ENCODE measurements at places on chromosomes 2 and 18.

GRCh38 chr2:31131871-31132270 lies 6.4 kb downstream of the GALNT14 start:
- no peak for DNase-seq

DNA sequence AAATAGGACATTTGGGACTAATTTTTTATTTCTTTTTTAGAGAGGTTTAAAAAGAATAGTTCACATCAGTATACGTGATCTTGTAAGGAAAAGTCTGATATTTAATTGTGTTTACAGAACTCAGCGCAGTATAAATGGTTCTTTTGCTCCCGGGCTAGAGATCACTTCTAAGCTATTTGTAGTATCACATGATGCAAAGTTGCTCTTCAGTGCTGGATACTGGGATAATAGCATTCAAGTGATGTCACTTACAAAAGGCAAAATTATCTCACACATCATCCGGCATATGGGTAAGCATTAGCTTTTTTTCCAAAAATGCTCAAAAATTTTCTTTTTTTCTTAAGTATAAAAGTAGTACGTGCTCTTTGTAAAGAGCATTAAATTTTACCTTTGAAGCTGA lies 37.4 kb upstream of the CYP20A1 start:
- no peak for DNase-seq

- no peak for DNase-seq
Observed at GRCh38 chr2:60453301-60453700, 100.2 kb downstream of the BCL11A start.

GRCh38 chr2:55482186-55482884 lies 37.2 kb upstream of the CFAP36 start:
- no peak for DNase-seq

GRCh38 chr2:7701791-7702190 lies 784.6 kb downstream of the RNF144A start:
- no peak for DNase-seq

- DNase-seq = no peak
Observed at GRCh38 chr2:29477186-29477585, 362.0 kb downstream of the CLIP4 start.

DNA sequence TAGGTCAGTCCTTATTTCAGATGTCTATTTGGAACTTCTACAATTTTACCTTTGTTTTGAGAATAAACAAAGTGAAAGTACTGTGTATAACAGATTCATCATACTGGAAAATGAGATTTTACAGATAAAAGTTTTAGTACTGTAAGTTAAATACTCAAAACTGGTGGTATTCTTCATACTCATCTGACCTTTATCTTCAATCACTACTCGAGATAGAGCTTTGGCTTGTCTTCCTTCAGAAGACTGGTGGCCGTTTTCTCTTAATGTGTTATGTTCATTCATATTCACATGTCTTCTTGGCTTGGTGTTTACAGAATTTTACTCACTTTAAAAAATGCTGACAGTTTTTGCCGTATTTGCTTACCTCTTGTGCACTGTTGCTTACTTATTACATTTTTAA lies 2.1 kb downstream of the SPOPL start:
- DNase-seq = peak; percentile 26

DNA sequence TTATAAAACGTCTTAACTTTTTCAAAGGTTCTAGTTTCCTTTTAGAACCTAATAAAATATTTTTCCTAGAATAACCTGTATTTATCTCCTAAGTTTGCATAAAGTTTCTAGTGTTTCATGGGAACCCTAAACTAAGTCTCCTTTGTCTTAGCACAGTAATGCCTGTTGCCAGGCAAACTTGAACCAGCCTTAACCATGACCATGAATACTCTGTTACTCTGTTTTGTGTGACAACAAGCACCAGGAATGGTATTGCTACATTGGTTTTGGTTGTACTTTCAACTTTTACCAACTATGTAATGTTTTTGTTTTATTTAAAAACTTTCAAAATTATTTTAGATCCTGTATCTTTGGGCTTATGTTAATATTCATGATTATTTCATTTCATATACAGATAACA lies 137.6 kb downstream of the CERS6 start:
- no peak for DNase-seq

DNA sequence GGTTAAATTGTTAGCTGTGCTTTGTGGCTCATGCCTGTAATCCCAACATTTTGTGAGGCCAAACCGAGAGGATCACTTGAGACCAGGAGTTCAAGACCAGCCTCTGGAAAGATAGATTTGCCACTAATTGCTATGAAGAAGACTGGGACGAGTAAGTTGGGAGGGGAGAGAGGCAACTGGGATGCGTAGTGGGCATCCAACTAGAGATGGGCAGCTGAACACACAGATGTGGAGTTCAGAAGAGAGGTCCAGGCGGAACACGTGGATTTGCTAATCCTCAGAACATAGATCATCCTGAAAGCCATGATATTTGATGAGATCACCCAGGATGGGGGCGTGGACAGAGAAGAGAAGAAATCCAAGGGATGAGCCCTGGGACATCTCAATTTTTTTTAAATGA lies 48.7 kb downstream of the CYP26B1 start:
- no peak for DNase-seq

GRCh38 chr2:74944987-74945787 lies 13.3 kb upstream of the POLE4 start:
- DNase-seq = no peak

Data from erythroblast (primary cell).